Substantia nigra (tissue), 51 donors: ENCODE measurements at places on chromosomes 11 and 22.

GRCh38 chr22:39937906-39938305 is 22.3 kb upstream of the TMA7B start:
- DNase-seq = no peak

GRCh38 chr11:19696073-19696472 is 16.6 kb upstream of the NAV2 start:
- no peak for DNase-seq

- no peak for DNase-seq
These were observed 23.9 kb downstream of the MYO7A start for GRCh38 chr11:77151804-77152509.

DNA sequence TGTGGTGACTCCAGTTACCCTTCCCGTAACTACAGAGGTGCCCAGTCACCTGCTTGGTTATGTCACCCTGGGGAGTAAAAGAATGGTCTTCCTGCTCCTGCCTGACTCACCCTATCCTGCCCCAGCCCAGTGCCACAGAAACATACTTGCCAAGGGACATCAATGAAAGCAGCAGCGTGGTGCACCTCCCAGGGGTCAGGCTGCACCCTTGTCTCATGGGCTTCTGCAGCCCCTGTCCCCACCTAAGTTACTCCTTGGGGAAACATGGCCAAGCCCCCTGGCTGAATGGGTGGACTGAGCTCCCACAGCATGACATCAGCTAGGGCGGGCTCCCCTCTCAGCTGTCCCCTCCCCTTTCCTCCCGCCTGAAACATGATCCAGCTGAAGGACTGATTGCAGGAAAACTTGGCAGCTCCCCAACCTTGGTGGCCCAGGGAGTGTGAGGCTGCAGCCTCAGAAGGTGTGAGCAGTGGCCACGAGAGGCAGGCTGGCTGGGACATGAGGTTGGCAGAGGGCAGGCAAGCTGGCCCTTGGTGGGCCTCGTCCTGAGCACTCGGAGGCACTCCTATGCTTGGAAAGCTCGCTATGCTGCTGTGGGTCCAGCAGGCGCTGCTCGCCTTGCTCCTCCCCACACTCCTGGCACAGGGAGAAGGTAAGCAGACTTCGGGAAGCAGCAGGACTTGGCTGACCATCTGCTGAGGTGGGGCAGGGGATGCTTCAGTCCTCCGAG is at the start of gene HTR3A:
HTR3A (plus strand) TSS at position 368 of the 730 bp plus-strand sequence; CDS start at position 586, 218 bp downstream.
- no peak for DNase-seq

- no peak for DNase-seq
These were observed 116.0 kb upstream of the TOP3B start for GRCh38 chr22:22098457-22099193.

DNA sequence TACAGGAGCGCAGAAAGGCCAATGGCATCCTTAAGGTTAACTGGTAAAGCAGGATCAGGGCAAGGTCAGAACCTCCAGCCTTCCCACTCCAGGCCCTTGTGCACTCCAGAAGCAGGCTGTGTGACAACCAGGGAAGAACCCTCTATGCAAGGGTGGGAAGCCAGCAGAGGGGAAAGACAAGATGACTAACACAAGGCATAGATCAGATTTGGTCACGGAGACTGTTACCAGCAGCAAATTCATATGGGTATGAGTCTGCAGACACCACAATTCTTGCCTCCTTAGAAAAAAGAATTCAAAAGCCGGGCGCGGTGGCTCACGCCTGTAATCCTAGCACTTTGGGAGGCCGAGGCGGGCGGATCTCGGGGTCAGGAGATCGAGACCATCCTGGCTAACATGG is 39.8 kb upstream of the MTNR1B start:
- no peak for DNase-seq

DNA sequence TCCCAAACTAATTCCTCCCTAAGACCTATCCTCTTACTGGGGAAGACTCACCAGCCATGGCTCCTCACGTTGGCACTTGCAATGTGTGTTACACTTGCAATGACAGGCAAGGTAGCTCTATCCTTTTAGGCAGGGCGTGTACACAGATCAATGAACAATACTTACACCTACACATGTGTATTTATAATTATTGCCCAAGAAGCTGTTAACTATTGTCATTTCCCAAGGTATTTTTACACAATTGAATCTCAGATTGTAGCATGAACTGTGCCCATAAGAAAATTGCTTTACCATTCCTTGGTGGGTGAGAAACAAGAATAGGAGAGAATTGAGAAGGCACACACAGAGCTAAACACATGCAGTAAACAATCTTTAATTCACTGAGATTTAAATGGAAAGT is at the start of gene CARD18:
CARD18 (minus strand) TSS at position 101 of the 400 bp plus-strand sequence; CDS start at position 58, 43 bp downstream.
- DNase-seq = no peak
